ENCODE measurements at places on chromosomes 16 and 17.

GRCh38 chr17:74290340-74290739 lies 16.3 kb downstream of the DNAI2 start:
- DNase-seq = no peak

- DNase-seq = no peak
Observed at GRCh38 chr16:75647112-75647491, 363 bp downstream of the KARS1 start.

DNA sequence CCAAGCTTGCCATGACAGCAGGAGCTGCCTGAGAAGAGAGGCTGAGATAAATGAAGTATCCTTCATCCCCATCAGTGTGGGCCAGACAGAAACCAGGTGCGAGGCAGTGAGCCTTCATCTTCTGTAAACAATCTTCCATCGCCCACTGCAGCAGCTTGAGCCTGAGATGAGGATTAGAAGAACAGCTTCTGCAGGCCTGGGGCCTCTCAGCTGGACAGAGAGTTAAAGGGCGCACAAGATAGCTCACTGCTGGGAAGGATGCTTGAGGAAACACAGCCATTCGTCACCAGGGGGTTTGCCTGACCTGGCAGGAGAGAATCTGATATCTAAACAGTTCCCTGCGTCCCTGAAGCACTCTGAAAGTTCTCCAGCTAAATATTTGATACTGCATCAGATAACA lies 27.1 kb downstream of the HOXB1 start:
- DNase-seq = no peak

DNA sequence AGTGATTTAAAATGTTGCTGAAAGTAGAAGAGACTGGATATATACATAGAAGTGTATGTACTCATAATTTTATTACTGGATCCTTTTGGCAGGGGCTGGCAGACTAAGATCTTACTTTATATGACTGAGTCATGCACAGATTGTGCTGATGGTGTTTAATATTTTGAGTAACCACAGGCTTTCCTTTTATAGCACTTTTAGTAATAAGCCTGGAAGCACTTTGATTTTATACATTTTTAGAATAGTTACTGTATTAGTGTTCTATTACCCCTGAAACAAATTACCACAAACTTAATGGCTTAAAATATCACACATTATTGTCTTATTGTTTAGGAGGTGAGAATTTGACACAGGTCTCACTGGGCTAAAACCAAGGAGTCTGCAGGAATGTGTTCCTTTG lies 113.4 kb upstream of the CDH8 start:
- no peak for DNase-seq

DNA sequence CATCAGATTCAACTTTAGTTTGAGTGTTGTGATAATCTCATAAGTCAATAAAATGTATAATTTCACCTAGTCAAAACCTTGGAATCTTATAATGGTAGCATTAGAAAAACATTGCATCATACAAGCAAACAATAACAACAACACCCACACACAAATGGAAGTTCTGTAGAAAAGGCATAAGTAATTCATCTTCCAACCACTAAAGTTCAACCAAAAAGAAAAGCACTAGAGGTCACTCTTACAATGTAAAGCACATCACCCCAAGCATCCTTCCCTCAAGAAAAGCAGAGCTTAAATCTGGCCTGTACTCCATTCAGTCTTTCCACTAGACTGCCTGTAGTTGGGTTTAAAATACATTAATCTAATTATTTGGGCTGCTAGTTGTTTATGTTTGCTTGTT lies 1.8 kb downstream of the CNTNAP4 start:
- DNase-seq = no peak

GRCh38 chr17:8698162-8698971 lies 46.3 kb downstream of the CCDC42 start:
- no peak for DNase-seq

DNA sequence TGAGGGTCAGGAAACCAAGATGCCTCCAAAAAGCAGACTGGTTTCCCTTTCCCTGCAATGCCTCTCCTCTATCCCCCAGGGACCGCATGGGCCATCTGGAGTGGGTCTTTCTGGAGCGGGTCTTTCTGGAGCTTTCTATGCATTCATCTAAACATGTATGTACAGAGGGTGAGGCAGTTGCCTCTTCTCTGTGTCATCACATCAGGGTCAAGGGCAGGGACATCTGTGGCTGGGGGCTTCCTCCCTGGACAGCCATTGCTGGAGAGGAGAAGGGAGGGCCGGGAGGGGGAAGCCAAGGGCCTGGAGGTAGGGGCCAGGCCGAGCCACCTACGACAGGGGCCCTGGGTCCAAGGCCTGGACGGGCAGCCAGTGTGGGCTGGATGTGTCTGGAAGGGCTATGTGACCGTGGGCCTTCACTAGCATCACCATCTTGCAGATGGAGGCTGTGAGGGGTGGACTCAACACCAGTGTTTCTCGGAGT lies 840 bp downstream of the ADCY7 start:
- DNase-seq = no peak

- no peak for DNase-seq
Observed at GRCh38 chr17:13874817-13875216, 194.5 kb upstream of the COX10 start.

GRCh38 chr17:42078396-42079043 lies 19.8 kb downstream of the ZNF385C start:
- no peak for DNase-seq

DNA sequence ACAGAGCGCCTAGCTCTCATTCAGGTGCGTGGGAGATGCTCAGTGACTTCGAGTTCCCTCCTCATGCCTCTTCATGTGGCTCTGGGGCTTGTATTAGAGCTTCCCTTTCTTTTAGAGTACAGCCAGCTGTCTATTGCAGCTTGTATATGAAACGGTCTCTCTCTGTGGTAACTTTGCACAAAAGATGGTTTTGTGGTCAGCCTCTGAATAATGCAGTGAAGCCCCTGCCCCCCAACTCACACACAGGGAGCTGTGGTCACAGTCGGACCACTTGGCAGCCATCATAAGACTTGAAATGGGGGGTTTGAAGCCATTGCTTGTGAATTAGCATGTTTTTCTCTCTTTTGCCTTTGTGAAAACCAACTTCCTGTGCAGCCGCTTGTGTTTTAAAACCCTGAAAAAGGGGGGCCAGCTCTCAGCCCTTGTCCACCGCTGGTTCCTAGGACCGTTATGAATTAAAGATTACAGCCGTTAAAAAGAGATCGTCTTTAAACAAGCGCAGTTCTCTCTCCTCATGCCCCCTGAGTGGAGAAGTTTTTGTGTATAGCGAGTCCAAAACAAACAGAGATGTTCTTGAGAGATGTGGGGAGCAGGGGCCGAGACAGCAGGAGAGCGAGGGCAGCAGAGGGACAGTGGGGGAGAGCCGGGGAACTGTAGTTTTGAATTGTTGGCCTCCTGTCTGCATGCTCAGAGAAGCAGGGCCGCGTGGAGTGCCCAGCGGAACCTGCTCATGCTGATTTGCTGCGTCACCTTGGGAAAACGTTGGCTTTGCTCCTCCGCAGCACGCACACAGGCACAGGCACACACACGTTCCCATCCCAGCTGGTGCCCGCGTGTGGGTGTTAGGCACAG lies 199.0 kb downstream of the MSI2 start:
- DNase-seq = no peak

DNA sequence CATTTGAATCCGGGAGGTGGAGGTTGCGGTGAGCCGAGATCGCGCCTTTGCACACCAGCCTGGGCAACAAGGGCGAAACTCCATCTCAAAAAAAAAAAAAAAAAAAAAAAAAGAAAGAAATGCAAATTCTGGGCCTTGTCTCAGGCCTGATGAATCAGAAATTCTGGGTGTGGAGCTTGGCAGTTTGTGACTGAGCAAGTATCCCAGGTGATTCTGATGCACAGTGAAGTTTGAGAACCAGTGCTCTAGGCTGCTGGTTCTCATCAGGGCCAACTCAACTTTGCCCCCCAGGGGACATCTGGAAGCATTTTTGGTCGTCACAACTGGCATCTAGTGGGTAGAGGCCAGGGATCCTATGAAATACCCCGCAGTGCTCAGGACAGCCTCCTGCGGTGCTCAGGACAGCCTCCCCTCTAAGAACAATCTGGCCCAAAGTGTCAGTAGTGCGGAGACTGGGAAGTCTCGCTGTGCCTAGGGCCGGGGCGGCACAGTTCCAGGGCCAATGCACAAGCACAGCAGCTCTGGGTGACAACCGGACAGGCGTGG lies 55.9 kb downstream of the SDK2 start:
- no peak for DNase-seq

GRCh38 chr17:73539166-73539565 lies 105.1 kb downstream of the SDK2 start:
- DNase-seq = no peak

GRCh38 chr17:2949469-2950044 lies 113.8 kb downstream of the OR1D5 start:
- DNase-seq = no peak

DNA sequence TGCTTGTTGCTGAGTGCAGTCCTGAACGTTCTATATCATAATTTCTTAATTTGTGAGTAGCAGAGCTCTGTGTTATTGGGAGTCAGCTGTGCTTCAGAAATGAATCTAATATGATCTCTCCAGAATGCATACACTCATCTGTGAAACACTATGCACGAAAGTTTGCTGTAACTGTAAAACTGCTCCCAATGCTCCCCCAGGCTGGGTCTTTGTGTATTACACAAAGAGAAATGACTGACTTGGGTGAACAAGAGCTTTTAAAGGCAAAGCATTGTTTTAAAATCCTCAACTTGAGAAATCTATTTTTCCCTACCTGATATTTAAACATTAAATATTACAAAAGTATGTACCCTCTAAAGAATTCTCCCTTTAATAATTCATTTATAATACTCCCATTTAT lies 636.7 kb upstream of the KIF2B start:
- no peak for DNase-seq

DNA sequence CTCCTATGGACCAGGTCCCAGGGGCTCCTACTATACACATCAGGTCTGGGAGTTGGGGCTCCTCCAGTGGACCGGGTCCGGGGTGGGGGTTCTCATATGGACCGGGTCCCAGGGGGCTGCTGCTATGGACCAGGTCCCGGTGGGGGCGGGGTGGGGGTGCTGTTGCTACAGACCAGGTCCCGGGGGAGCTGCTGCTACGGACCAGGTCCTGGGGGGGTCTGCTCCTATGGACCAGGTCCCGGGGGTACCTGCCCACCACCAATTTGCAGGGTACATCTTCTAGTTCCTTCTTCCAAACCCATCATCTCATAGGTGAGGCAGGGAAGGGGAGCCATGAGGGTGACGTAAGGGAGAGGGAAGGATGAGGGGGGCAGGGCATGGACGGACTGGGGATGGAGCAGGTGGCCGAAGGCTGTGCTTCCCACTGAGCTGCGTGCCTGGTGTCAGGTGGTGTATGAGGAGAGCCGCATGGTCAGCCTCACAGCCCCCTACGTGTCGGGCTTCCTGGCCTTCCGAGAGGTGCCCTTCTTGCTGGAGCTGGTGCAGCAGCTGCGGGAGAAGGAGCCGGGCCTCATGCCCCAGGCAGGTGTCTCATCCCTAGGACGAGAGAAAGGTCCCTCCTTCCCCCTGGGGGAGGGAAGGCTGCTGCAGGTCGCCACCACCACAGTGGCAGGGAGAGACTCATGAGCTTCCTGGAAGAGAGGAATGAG lies 6.6 kb downstream of the ENDOV start:
- no peak for DNase-seq

GRCh38 chr17:57091186-57091618 lies 6.2 kb downstream of the AKAP1 start:
- no peak for DNase-seq

- DNase-seq = no peak
Observed at GRCh38 chr17:51255673-51256072, 4.2 kb downstream of the MBTD1 start.

DNA sequence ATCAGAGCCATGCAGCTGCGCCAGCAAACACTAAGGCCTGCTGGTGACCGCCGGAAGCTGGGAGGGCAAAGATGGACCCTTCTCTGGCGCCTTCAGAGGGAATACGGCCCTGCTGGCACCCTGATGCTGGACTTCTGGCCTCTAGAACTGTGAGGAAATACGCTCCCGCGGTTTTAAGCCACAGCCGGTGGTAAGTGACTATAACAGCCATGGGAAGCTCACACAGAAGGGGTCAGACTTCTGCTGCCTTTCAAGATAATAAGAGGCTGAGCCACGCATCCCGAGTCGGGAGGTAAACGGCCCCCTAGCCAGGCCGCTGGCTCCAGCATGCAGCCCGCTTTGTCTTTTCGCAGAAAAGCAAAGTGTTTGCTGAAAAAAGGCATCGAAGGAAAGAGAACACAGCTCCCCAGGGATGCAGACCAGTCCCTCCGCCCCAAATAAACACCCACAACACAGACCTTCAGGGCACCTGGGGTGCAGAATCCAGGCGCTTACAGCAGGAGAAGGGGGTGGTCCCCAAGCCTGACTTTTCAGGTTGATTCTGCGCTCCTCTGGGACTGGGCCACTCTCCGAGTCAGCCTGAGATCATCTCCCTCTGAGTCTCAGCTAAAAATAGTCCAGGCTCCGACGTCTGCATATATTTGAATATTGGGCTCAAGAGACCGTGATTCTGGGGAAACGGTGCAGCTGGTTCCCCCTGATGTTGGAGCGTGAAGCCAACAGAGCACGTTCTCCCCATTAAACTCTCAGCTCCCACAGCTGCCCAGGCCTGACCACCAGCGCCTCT lies 89.7 kb downstream of the MGAT5B start:
- no peak for DNase-seq

DNA sequence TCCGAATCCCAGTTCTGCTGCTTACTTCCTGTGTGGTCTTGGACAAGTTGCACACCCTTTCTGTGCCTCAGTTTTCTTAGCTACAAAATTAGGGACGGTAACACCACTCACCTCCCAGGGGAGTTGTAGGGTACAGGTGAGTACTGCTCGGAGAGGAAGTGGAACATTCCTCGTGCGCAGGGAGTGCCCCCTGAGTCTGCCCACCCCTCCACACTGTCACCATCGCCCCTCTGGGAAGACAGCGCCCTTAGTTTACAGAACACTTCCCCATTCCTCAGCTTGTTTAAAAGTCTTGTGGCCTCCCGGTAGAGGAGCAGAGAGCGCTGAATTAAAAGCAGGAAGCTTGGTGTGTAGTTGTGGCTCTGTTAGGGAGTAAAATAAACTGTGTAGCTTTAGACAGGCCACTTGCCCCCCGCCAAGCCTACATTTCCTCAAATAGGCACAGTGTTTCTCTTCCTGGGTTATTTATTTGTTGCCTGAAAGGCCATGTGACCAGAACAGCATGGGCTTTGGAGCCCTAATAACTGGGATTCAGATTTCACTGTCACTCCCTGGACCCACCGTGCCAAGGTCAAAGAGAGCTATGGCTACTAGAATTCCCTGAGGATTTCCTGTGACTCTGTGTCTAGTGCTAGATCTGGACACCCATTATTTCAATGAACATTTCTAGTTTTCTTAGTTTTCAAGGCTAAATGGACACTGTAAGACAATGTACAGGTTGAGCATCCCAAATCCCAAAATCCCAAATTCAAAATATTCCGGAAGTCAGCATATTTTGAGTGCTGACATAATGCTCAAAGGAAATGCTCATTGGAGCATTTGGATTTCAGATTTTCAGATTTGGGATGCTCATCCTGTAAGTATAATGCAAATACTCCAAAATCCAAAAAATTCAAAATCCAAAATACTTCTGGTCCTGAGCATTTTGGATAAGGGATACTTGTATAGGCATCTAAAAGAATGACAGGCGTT lies 372.5 kb downstream of the SNX29 start:
- no peak for DNase-seq

DNA sequence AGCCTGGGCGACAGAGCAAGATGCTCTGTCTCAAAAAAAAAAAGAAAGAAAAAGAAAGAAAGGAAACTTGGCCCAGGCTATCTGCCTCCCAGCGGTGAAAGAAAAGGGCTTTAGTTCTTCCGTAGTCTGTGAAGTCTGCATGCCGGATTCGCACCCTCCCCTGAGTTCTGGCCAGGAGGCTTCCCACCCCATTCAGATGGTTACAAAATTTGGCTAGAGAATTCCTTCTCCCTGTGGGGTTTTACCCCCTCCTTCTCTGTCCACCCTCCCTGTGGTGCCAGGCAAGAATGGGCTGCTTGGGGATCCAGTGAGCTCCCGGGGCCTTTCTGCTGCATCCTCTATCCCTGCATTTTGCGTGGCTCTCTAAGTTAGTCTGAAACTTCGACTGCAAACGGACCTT lies 37.8 kb downstream of the PAFAH1B1 start:
- DNase-seq = no peak

Measured in stimulated activated CD4-positive, alpha-beta T cell treated with anti-CD3 and anti-CD28 coated beads, TNF-alpha, amount 100 ng/mL, for 24 hours (primary cell).